PC-3 (cell line): ENCODE measurements at places on chromosomes 7 and 10. TPM values are rescaled to one million over a fixed set of nuclear protein-coding genes. Genes with fewer than 3 reads are reported as not detected.

ATRNL1 gene
- not detected in 2 replicates for total RNA-seq

DNA sequence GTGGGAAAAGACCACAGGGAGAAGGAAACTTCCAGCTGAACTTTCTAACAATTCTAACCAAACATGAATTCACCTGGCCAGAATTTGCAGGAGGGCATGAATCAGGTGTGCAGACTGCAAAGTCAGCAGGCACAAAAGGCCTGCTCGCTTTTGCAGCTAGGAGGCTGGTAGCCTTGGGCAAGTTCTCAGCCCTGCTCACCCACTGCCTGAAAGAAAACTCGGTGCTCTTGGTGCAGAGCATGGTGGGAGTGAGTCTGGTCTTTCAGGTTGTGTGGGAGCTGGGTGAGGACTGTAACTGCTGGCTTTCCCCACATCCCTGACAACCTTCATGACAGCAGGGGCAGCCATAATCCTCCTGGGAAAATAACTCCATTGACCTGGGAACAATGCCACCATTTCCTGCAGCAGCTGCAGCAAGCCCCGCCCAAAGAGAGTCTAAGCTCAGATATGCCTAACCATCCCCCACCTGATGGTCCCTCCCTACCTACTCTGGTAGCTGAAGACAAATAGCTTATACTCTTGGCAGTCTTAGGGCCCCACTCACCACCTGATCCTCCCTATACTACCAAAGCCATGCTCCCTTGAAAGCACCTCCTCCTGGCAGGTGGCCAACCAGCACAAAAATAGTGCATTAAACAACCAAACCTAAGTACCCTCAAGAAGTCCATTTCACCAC, 31.6 kb downstream of the ZNF117 start:
- no peak overlapping the region for H3K4me3 ChIP-seq
- no peaks in the 10 kb centered on the region for H3K36me3 ChIP-seq
- DNase-seq = no peak
- H3K27me3 ChIP-seq = no peaks in the 10 kb centered on the region
- no peak overlapping the region for H3K27ac ChIP-seq
- no peaks in the 10 kb centered on the region for H3K4me1 ChIP-seq

DNA sequence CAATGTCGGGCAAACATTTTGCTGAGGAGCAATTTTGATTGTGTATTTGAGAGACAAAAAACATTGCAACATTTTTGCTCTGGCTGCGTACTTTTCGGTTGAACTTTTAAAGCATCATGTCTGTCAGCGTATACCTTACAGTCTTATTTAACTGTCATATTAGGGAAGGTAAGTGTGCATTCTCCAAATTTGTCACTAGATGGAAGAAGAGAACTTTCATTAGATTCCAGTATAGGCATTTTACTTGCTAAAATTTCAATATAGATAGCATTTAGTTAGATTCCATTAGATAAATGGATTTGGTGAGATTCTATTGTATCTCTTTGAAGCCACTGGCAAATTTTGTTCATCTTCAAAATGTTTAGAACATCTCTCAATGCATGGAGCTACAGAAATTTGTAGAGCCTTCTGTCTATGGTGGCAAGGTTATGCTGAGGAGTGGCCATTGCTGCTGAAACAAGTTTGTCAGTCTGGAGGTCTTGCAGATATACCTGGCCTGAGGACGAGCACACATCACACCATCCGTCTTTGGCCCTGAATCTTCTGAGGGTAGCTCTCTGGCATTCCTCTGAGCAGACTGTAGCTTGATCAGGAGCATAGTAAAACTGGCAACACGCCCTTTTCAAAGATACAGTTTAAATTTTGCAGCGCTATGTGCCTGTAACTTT, 437.5 kb upstream of the MBL2 start:
- no peak overlapping the region for H3K27ac ChIP-seq
- H3K4me1 ChIP-seq = no peaks in the 10 kb centered on the region
- no peak overlapping the region for H3K4me3 ChIP-seq
- no peaks in the 10 kb centered on the region for H3K36me3 ChIP-seq
- peak; percentile 97 for DNase-seq

DNA sequence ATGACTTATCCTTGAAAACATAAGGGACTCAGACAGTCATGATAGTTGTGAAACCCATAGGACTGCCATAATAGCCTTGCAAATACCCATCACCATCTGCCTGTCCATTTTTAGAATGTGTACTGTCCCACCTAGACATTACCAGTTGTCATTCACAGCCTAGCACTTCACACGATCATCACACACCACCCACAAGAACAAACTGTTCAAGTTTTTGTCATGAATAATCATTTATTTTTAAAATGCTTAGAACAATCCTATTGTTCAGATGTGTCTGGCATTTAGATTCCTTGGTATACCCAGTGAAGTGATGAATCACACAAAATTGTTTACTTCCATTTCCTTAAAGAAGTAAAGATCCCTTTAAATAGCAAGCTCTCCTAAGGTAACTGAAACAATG, 46.6 kb downstream of the CCDC3 start:
- H3K27me3 ChIP-seq = no peaks in the 10 kb centered on the region
- no peak overlapping the region for H3K27ac ChIP-seq
- H3K4me1 ChIP-seq = no peaks in the 10 kb centered on the region
- no peak overlapping the region for H3K4me3 ChIP-seq

DNA sequence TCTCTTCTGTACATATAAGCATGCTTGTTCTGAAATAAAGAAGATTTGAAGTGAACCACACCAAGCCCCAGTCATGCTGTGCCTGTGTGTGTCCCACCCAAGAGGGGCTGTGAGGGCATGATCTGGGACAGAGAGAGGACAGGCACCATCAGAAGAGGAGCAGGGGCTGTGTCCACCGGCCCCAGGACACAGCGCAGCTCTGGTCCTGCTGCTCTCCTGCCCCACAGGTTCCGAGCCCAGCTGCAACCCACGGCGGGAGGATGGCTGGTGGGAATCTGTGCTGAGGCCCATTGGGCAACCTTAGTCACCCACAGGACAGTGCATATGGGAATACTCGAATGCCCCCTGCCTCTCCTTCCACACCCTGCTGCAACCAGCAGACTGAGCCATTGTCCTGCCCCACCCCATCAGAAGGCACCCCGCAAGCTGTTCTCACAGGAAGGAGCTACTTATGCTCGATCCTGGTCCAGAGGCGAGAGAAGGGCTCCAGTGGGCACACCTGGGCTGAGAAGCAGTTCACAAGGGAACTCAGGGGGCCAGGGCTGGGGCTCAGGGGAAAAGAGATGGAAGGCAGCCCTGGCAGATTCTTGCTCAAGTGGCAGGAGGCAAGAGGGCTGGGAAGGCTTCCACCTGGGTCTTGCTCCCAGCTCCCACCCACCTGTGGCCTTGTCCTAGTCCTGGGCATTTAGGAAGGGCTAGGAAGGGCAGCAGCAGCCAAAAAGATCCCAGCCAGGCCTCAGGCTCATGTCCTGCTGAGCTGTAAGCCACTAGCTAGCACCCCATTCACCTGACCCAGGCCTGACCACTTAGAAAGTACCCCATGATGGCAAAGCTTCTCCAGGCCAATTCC, 31.9 kb downstream of the LDB3 start:
- no peaks in the 10 kb centered on the region for H3K4me1 ChIP-seq
- H3K27me3 ChIP-seq = no peaks in the 10 kb centered on the region
- DNase-seq = no peak
- no peak overlapping the region for H3K27ac ChIP-seq
- no peak overlapping the region for H3K4me3 ChIP-seq

DNA sequence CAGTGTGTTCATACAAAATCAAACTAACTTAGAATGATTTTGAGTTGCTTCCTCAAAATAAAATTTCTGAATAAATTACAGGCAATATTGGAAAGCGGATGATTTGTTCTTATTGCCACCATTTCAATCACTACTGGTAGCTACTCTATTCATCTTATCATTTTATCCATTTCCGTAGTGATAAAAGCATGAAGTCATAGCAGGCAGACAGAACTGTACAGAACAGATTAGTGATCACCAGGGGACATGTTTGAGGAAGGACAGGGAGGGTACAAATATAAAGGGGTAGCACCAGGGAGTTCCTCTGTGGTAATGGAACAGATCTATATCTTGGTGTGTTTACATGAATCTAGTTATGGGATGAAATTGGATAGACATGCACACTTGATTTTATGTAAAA, 138.5 kb downstream of the WNT2 start:
- H3K4me3 ChIP-seq = no peak overlapping the region
- H3K27me3 ChIP-seq = no peaks in the 10 kb centered on the region
- no peaks in the 10 kb centered on the region for H3K4me1 ChIP-seq
- H3K27ac ChIP-seq = no peak overlapping the region

DNA sequence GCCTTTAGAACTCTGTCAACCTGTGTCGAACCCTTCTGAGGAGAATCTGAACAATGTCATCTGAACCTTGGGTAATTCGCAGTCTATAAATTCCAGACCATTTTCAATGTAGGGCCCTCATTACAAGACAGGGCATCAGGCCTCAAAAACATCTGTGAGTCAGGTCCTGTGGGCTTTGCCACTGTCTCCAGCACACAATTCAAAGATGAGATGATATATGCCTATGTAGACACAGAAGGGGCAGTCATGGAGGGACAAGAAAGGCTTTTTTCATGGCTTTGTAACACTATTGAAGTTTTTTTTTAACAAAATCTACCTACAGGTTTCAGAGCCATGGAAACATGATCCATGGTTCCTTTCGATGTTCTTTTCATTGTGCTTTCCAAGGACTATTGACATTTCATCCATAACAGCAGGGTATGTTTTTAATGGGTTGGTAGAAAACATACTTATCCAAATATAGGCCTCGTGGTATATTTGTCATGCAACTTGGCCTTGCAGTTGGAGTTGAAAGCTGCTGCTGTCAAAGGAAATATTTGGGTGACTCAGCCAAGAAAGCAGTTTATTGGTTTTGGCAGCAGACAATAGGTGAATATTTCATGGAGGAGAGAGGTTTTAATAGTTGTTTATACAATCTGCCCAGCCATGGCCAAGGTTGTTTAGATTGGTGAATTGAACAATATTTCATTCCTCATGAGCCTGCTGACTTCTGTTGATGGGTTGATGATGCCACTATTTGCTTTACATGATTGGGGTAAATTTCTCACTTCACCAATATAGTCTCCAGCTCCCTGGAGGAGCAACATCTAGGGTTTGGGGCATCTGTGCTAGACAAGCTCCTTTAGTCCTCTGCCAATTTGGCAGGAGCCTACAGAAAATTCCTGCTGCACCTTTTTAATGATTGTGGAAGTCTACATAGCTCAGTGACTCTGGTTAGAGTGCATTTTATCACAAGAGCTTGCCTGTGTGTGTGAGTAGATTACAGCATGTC, 158.4 kb upstream of the TMEM72 start:
- H3K27ac ChIP-seq = peak overlapping the region; percentile 85
- DNase-seq = peak; percentile 98

GRCh38 chr10:109871476-109871875, 51.8 kb downstream of the XPNPEP1 start:
- no peak overlapping the region for H3K4me3 ChIP-seq
- H3K27me3 ChIP-seq = no peaks in the 10 kb centered on the region
- DNase-seq = no peak
- H3K36me3 ChIP-seq = peaks cover 8% of the 10 kb centered on the region

SEMA3E gene
- 3.6 and 5.9 TPM in 2 replicates for total RNA-seq

SMO gene
- total RNA-seq = 15.5 and 15.7 TPM in 2 replicates

DNA sequence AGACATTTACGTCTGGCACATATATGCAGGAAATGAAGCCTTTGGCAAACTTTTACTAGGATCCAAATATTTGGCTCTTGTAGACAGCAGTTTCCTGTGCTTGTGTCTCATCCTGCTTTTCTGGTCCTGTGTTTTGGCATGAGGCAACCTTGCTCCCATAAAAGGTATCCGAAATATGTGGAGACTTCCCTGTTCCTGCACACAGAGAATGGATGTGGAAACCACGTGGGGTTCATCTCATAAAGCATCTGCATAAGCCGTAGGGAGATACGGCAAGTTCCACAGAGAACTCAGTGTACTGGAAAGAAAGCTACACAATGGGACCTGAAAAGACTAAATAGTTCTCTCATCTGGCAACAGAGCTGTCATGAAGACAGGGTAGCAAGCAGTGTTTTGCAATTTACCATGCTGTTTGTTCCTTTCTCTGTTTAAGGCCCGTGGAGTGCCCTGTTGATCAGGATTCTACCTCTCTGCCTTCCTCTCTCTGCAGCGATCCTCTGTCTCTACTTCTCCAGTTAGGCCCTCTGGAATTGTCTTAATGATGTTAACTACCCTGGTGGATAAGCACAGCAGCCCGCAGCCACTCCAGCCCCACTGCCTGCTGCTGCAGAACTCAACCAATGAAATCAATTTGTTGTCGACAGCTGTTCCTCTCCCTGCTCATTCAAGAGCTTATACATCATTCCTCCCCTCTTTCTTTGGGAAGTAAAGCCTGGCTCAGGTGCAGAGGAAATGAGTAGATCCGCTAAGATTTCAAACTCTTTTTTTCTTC, 293.6 kb downstream of the CSTF2T start:
- H3K4me3 ChIP-seq = no peak overlapping the region
- H3K27ac ChIP-seq = no peak overlapping the region
- H3K27me3 ChIP-seq = no peaks in the 10 kb centered on the region
- no peaks in the 10 kb centered on the region for H3K36me3 ChIP-seq

VAX1 gene
- 0.12 and 0.98 TPM in 2 replicates for total RNA-seq

TCERG1L gene
- not detected in 2 replicates for total RNA-seq

GRCh38 chr10:114871379-114871778, 49.8 kb downstream of the FHIP2A start:
- H3K4me3 ChIP-seq = no peak overlapping the region
- H3K36me3 ChIP-seq = no peaks in the 10 kb centered on the region
- peaks cover 17% of the 10 kb centered on the region for H3K4me1 ChIP-seq
- no peak for DNase-seq
- no peak overlapping the region for H3K27ac ChIP-seq
- no peaks in the 10 kb centered on the region for H3K27me3 ChIP-seq

DNA sequence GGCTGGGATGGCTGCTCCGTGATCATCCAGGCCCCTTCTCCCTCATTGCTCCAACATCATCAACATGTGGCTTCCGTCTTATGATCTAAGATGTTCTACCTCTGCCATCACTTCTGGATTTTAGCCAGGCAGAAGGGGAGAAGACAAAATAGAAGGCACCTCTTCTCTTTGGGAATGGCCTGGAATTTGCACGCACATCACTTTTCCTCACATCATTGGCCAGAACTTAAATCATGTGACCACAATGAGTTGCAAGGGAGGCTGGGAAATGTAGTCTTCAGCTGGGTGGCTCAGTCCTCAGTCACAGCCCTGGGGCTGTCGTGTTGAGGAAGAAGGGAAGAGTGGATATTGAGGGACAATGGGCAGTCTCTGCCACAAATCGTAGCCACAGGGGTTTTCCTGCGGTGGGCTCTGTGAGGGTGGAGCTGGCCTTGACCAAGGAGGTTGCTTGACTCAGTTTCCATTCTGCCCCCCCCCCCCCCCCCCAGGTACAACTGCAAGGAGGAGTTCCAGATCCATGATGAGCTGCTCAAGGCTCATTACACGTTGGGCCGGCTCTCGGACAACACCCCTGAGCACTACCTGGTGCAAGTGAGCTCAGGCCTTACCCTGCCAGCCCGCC, 50.3 kb downstream of the PALD1 start:
- peak; percentile 87 for DNase-seq
- H3K27ac ChIP-seq = no peak overlapping the region
- H3K4me3 ChIP-seq = no peak overlapping the region

KIN gene
- total RNA-seq = 2.4 and 7.3 TPM in 2 replicates

GRCh38 chr7:92714767-92715166, 121.6 kb downstream of the CDK6 start:
- no peaks in the 10 kb centered on the region for H3K36me3 ChIP-seq
- no peak overlapping the region for H3K4me3 ChIP-seq
- DNase-seq = no peak
- H3K27ac ChIP-seq = no peak overlapping the region
- no peaks in the 10 kb centered on the region for H3K27me3 ChIP-seq
